Suppressor macrophage treated with lipopolysaccharide for 1 hour (primary cell): ENCODE measurements at places on chromosomes 1 and 21.
A peak's percentile ranks its signal among the peaks of the same experiment; 100 is the strongest.

DNA sequence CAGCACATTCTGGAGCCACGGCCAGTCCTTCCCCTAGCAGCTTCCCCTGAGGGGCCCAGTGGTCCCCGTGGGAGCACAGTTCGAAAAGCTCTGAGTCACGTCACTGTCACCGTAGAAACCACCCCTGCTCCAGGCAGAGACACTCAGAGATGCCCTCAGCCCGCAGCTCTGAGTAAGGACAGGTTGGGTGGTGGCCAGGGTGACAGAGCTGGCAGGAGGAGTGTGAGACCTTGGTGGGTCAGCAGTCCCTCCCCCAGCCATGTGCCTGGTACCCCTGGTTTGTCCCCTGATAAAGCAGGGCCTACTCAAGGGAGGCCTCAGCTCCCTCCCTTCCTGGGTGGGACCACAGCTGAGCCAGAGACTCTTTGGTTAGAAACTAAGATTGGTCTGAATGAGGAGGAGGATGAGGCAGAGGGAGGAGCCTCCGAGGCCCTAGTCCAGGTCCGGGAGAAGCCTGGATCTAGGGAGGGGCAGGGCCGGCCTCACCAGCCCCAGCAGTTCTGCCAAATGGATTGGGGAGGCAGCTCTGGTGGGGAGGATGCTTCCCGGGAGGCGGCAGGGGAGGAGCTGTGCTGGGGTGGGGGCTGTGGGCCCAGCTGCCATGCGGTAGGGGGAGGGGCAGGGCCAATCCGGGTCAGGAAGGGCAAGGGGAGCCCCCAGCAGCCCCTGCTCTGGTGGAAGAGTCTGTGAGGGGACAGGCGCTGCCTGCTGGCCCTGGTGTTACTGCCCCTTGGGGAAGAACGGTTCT lies 55.2 kb downstream of the SLC9A1 start:
- DNase-seq = peak; percentile 85

DNA sequence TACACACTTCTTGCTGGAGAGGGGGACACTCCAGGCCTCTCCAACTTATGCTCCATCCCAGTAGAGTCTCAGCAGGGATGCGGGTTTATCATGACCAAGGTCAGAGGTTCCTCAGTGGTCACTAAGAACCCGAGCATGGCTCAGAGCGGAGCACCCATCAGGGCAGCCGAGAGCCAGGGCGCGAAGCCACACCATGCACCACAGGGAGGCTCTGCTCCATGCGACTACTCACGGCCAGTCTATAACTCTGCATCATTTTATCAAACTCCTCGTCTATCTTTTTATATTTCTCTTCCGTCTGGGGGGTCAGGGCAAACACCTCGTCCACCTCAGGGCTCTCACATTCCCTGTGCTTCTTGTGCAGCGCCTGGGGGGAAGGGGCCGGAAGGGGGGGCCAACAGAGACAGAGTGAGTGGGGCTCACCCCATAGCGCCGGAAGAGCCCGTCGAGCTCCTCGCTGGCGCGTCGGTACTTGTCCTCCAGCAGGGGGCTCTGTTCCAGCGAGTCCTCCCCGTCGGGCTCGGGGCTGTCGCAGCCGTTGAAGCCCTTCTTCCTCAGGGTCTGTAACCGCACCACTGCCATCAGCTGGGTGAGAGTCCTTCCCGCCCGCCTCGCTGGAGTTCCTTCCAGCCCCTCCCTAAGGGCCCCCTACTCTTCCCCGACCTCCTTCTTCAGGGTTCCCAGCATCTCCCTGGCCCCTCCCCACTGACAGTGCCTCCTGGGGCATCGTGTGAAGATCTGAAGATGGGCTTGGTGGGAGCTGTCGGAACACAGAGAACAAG lies 20.0 kb downstream of the MEF2D start:
- DNase-seq = peak; percentile 82

- no peak for DNase-seq
Measured at GRCh38 chr1:228416217-228416933, at the start of gene TRIM17. TRIM17 (minus strand) TSS chr1:228416861; CDS start chr1:228415072, 1,789 bp downstream.

DNA sequence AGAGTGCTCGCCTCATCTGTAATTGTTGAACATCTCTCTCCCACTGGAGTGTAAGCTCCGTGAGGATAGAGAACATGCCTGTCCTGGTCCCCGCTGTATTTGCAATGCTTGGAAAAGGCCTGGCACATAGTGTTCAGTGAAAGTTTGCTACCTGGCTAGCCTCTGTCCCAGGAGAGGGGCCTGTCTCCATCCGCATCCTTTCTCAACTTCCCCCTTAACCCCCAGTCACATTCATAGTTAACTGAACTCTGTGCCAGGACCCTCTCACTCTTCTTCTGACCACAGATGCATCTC lies 15.2 kb downstream of the SPOCD1 start:
- no peak for DNase-seq

GRCh38 chr1:69863704-69864103 lies 296.0 kb downstream of the LRRC7 start:
- no peak for DNase-seq

DNA sequence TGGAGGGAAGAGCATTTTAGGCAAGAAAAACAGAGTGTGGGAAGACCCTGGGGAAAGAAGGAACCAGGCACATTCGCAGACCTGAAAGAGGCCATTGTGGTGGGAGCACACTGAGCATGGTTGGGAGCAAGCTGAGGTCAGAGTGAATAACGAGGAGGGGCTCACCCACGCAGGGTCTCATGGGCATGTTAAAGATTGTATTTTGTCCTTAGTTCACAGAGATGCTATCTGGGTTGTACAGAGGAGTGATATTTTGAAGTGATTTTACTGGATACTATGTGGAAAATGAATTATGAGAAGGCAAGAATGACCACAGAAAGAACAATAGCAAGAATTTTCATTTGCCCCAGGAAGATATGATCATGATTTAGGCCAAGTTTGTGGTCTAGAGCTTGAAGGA lies 578.3 kb upstream of the NR5A2 start:
- no peak for DNase-seq

GRCh38 chr21:22355949-22356348 lies 1357.7 kb downstream of the NCAM2 start:
- no peak for DNase-seq

GRCh38 chr1:200242110-200243041 lies 167.5 kb downstream of the ZNF281 start:
- DNase-seq = no peak

- DNase-seq = peak; percentile 96
Measured at GRCh38 chr1:200628223-200628881, 7.8 kb upstream of the KIF14 start.

DNA sequence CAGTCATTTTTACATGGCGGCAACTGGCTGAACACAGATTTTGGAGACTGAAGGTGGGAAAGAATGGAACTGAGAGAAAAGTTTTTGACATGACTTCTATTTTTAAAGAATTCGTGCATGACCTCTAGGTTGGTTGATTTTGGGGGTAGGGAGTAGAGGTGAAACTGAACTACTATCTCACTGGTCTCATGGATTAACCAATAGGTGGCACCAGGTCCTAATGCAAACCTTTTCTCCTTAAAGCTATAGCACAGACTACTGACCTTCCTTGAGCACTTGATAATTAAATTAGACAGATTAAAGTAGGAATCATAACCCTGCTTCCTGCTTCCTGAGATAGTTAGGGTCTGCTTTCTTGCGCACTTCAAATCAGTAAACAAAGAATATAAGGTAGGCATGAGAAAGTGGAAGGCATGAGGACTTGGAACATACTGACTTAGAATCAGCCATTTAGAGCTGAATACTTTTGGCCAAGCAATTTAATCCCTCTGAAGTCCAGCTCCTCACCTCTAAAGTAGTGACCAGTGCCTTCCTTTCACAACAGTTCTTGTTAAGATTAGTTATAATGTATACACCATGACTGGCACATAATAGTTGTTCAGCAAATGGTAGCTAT lies 206.0 kb downstream of the CENPF start:
- no peak for DNase-seq

- DNase-seq = no peak
Measured at GRCh38 chr1:204940591-204940990, 69.9 kb downstream of the NFASC start.

GRCh38 chr1:243716906-243717305 lies 133.1 kb downstream of the AKT3 start:
- no peak for DNase-seq

DNA sequence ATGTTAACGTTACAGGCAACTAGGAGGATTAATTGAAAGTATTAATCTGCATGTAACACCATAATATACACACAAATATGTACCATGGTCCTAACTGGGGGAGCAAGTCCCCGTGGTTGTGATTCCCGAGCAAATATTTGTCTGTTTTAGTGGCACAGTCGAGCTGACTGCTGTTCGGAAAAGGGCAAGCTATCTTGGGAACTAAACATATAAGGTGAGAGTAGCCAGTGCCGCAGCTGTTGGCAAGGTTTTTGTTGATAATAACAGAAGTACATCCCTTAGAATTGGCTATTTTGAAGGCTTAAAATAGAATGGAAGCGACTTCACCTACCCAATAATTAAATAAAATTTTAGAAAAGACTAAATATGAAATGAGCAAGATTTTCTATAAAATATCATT lies 45.5 kb downstream of the UCHL5 start:
- DNase-seq = no peak

GRCh38 chr1:110084227-110085078 lies 14.0 kb upstream of the ALX3 start:
- DNase-seq = peak; percentile 84

- no peak for DNase-seq
Measured at GRCh38 chr1:101664726-101665125, 332.0 kb downstream of the OLFM3 start.

- DNase-seq = no peak
Measured at GRCh38 chr1:158155673-158156072, 25.0 kb upstream of the CD1D start.

DNA sequence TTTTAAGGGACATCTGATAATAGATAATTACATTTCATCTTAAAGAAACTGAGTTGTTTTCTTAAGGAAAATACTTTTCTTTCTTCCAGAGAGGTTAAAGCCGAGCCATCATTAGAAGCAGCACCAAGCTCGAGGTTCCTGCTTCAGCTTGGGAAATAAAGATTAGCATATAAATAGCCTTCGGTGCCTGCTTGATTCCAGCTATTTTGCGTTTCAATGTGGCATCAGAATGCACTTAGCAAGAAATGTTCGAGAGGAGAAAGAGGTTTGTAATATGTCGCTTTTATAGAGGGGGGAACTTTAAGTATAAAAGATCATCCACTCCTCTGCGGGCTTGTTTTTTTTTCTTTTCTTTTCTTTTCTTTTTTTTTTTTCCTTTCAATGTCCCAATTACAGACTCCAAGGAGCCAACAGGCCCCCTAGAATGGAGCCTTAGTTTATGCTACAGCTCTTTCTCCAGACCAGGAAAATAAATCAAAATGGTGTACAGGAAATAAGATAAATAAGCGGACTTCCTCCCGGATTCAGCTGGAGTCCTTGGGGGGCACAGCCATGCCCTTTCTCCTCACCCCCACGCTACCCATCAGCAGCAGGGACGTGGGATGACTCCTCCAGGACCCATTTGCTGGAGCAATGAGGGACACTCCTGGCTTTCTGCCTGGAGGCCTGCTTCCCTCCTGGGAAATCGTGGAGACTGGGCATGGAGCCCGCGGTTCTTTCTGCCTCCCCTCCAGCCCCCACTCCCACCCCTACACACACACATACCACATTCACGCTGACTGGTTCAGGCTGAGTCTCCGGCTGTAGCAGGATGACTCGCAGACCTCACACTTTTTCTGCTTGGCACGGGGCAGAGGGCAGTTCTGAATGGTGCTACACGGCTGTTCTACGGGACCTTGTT lies 131.6 kb downstream of the RRAGC start:
- no peak for DNase-seq

- peak; percentile 39 for DNase-seq
Measured at GRCh38 chr1:66767626-66768025, 15.4 kb downstream of the DYNLT5 start.

- peak; percentile 74 for DNase-seq
Measured at GRCh38 chr1:93758842-93759515, 77.3 kb upstream of the BCAR3 start.

GRCh38 chr21:32930673-32931072 lies 95.1 kb upstream of the OLIG2 start:
- DNase-seq = no peak

- peak; percentile 80 for DNase-seq
Measured at GRCh38 chr1:226708342-226708780, 30.7 kb downstream of the ITPKB start.

- peak; percentile 8 for DNase-seq
Measured at GRCh38 chr1:88647249-88647645, 36.8 kb upstream of the PKN2 start.

DNA sequence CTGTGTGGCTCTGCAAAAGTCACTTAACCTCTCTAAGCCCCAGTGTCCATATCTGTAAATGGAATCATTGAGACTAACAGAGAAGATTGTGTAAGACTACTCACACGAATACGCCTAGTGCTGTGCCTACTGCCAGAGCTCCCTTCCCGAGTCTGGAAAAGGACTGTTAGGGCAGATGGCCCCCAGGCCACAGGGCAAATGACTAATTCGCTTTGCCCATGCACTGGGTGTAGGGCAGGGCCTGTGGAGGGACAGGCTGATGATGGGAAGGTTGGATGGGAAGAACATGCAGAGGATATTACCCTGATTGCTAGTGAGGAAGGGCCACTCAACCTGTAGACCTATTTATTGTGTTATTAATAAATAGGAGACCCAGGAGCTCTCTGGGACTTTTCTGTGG lies 4.2 kb upstream of the GPR61 start:
- no peak for DNase-seq

- no peak for DNase-seq
Measured at GRCh38 chr1:174836543-174836942, 163.2 kb upstream of the CACYBP start.

DNA sequence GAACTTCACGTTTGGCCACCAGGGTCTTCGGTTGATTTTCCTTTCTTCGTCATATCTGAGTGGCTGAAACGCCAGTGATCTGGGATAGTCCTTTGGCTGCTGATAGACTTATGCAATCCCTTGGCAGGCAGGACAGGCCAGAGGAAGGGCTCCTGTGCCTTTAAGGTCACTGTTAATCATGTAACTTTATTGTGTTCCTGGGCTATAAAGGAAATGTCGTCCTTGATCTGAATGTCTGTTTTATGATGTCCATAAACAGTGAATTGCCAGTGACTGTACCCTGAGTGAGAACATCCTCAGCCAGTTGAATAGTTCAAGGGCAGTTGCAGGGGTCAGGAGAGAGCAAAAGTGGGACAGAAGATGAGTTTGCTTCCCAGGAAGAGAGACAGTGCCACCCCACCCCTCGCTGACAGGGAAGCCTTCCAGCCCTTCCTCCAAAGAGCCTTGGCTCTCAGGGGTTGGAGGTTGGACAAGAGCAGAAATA lies 68.0 kb downstream of the PDE9A start:
- no peak for DNase-seq

DNA sequence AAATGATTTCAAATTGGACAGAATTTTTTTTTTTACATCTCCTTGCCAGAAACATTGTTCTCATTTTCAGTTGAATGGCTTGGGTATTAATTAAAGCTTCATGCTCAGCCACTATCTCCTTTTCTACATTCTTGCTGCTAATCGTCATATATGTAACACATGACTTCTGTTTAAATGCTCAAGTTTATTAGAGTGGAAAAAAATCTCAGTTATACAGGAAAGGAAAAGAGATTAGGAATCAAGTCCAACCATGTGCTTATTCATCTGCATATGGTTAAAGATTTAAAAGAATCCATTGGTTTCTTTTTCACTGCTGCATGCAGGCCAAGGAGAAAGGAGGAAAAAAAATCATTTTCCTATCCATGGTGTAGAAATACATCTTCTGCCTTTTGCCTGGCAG lies 47.3 kb upstream of the CNN3 start:
- DNase-seq = no peak

- no peak for DNase-seq
Measured at GRCh38 chr1:211648336-211648735, 27.1 kb downstream of the NEK2 start.
